AG08396 (cell line): ENCODE measurements at places on chromosomes 12 and 14.

- no peak for DNase-seq
Measured at GRCh38 chr14:61567838-61568571, 127.3 kb upstream of the HIF1A start.

- DNase-seq: no peak
Measured at GRCh38 chr12:55715169-55715764, 579 bp upstream of the BLOC1S1 start.

- DNase-seq: no peak
Measured at GRCh38 chr14:23561873-23562821, 5.4 kb downstream of the AP1G2 start.

GRCh38 chr14:64387232-64387781 lies 846 bp upstream of the MTHFD1 start:
- DNase-seq: peak; percentile 14

DNA sequence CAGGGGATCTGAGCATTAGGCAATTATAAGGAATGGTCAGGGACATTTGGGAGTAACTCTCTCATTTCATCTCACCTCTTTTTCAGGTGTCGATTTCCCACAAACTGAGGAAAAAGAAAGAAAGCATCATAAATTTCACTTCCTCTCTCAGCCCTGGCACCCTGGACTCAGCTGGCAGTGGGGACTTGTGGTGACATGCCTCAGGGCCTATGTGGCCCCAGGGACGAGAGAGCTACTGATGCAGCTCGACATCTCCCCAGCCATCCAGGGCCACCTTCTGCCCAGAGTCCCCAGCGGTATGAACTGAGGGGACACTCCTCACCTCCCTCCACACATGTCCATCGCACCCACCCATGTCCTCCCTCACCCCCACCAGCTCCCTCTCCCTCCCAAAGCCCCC lies 11.7 kb downstream of the TNFRSF1A start:
- no peak for DNase-seq

GRCh38 chr14:89669193-89669592 lies 252.2 kb upstream of the FOXN3 start:
- DNase-seq: no peak

DNA sequence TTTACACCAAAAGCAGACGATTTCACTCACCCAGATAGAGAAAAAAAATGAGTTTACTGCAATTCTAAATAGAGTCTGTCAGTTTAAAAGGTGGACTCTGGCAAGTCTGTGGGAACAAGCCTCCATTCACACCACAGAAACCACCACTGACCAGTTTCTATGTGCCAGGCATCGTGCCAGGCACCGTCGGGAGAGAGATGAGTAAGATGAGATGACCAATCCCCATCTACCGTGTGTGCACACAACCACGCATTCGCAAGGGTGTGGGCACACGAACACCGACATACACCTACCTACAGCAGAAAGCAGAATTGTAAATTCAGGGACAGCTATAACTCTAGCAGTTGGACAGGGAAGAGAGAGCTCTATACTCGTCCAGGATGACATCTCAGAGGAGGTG lies 58.3 kb downstream of the PRIMA1 start:
- no peak for DNase-seq
